ENCODE measurements at places on chromosomes 4 and X.

DNA sequence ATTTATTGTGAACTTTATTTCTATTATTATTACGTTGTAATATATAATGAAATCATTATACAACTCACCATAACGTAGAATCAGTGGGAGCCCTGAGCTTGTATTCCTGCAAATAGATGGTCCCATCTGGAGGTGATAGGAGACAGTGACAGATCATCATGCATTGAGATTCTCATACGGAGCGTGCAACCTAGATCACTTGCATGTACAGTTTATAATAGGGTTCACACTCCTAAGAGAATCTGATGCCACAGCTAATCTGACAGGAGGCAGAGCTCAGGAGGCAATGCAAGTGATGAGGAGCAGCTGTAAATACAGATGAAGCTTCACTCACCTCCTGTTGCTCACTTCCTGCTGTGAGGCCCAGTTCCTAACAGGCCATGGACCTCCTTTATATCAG lies 2170.2 kb downstream of the PCDH7 start:
- DNase-seq: no peak

- no peak for DNase-seq
These were observed 508.5 kb downstream of the MID1IP1 start for GRCh38 chrX:39309721-39310152.

GRCh38 chrX:2479420-2479780 lies 21.4 kb downstream of the DHRSX start:
- no peak for DNase-seq

DNA sequence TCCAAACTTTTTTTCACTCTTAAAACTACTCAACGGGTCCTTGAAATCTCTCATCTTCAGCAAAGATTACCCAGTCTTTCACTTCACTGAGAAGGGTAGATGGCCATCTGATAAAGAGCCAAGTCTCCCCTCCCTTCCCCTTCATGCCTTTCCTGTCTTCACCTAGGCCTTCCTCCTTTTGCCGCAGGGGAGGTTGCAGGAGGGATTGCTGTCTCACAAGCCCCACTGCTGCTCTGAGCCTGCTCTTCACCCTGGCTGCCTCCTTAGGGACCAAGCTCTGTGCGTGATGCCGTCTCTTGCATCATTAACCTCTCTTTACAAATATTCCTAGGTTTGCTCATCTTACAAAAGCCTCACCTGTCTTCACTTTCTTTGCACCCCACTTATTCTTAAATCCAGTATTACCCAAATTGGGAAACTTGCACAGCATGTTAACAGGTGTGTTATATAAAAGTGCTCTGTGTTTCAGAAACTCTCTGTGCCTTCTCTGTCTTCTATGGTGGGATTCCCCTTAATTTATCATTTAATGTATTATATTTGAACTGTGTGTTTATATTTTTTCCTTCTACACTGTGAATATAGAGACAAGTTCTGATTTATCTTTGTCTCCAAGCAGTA lies 3.8 kb downstream of the ZFX start:
- no peak for DNase-seq

DNA sequence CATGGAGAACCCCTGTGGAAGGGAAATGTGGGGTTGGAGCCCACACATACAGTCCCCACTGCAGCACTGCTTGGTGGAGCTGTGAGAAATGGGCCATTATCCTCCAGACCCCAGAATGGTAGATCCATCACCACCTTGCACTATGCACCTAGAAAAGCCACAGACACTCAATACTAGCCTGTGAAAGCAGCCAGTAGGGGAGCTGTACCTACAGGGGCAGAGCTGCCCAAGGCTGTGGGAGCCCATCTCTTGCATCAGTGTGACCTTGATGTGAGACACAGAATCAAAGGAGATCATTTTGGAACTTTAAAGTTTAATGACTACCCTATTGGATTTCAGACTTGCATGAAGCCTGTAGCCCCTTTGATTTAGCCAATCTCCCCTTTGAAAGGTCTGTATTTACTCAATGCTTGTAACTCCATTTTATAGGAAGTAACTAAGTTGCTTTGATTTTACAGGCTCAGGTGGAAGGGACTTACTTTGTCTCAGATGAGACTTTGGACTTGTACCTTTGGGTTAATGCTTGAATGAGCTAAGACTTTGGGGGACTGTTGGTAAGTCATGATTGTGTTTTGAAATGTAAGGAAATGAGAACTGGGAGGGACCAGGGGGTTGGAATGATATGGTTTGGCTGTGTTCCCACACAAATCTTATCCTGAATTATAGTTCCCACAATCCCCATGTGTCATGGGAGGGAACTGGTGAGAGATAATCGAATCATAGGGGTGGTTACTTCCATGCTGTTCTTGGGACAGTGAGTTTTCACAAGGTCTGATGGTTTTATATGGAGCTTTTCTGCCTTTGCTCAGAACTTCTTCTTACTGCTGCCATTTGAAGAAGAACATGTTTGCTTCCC lies 352.6 kb downstream of the INPP4B start:
- no peak for DNase-seq

- DNase-seq: no peak
These were observed 627.5 kb downstream of the PCDH19 start for GRCh38 chrX:99782516-99783040.

- no peak for DNase-seq
These were observed 11.6 kb downstream of the TKTL1 start for GRCh38 chrX:154307202-154307601.

GRCh38 chrX:120251471-120252011 lies 929 bp downstream of the ZBTB33 start:
- DNase-seq: no peak

DNA sequence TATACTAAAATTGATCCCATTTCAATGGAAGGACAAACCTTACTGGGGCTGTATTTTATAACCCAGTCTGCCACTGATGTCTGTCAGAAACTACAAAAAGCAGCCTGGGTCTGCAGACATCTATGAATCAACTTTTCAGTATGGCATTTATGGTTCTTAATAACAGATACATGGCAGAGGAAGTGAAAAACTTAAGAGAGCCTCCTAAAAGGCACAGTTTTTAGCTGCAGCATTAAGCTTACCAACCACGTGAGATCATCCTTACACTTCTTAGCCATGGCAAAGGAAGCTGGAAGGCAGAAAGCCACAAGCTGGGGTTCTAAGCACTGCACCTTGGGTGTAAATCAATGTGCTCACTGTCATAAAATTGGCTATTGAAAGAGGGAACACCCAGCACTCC lies 16.6 kb upstream of the UGT2B17 start:
- DNase-seq: no peak

DNA sequence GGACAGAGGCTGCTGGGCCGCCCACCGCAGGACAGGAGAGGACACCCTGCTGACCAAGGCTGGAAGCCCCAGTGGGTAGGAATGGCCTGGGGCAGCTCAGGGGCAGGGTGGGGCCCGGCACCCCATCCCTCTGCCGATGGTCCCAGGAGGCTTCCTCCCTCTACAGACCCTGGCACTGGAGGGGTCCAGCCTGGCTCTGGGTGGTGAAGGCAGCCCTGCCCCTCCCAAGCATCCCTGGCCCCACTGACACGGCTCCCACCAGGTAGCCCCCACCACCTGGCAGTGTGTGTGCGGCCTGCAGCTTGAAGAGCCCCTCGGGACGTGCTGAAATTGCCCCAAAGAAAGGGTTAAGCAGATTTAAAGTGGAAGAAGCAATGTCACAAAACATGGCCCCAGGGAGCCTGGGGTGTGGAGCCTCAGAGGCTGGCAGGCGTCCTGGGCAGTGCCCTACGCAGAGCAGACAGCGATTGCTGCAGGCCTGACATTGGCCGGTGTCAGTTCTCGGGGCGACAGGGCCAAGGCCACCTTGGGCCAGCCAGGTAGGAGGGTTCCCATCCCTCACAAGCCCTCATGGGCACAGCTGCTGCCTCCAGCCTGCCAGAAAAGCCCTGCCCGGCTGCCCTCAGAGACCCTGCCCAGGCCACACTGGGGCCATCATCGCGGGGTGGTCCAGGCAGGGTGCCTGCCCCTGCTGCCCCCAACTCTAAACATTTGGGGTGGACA lies 80.5 kb downstream of the FAM53A start:
- DNase-seq: no peak

DNA sequence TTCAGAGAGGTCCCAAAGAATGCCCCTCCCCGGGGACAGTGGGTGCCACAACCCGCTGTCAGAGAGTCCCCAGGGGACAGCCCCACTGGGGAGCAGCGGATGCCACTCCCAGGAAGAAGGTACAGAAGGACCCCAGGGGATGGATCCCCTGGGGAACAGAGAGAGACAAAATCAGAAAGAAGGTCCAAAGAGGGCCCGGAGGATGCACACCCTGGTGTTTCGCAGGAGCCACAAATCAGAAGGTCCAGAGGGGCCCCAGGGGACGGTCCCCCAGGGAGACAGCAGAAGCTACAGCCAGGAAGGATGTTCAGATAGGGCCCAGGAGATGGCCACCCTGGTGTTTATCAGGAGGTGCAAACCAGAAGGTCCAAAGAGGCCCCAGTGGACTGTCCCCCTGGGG lies 1.4 kb downstream of the TEX13D start:
- no peak for DNase-seq

GRCh38 chr4:15186149-15186548 lies 183.9 kb downstream of the CPEB2 start:
- no peak for DNase-seq

DNA sequence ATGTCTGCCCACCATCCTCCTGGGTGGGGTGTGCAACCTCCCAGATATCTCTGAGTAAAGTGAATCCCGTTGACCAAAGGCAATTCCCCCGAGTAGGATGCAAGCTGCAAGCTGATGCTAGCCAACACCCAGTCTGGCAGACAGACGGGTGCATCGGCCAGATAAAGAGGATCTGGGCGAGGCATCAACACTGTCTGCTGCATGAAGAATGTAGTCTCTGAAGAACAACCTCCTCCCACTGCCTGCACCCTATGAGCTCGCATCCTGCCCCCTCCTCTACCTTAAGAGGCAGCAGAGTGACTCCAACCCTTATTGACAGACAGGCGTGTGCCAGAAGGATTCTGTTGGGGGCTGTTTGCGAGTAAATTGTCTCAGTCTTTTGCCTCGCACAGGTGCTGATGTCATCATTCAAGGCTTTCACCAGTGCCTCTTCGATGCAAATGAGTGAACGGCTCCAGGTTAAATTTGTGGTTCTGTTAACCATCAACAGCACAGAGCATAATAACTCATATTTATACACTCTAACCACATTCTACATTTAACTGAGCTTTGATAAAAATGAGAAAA lies 546.9 kb downstream of the BCOR start:
- DNase-seq: no peak

DNA sequence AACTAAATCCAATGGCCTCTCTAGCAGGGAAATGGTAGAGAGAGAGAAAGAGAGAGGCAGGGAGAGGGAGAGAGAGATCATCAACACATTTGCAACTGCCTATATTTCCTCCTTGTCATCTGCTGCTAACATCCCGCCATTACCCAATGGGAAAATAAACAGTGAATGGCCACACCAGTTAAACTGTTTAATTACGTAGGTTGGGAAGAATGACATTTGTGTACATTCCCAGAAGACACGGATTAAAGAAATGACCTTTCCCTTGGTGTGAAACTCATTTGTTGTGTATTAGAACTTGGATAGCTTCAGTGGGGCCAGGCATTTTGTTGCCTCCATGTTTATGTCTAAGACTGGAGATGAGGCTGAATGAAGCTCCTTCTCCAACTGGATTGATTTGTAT lies 95.8 kb upstream of the GPC4 start:
- DNase-seq: no peak

DNA sequence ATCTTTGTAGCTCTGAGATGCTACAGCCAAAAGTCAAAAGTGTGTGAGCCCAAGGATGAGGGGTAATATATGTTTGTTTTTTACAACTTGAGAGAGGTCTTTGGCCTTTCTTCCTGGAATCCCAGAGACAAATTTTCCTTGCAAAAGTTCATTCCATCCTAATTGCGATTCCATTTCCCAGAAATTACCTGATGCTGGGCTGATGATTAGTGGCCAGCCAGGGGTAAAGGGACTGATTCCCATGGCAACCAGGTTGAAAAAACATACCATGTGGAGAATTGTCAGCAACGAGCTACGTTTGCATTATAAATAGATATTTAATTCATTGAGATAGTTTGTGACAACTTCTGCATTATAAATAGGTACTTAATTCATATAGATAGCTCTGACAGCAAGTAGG lies 17.8 kb downstream of the IGSF1 start:
- DNase-seq: no peak

DNA sequence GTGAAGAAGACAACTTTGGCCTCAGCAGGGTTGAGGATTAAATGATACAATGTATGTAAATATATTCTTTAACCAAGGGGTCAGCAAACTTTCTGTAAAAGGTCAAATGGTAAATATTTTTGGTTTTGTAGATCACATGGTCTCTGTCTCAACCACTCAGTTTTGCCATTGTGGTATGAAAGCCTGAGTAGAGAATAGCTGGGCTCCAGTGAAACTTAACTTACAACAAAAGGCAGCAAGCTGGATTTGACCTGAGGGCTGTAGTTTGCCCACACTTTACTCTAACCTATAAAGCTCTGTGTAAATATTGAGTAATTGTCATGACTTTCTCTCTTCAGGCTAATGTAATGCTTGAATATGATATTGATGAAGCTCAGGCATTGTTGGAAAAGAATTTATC lies 19.6 kb downstream of the VBP1 start:
- no peak for DNase-seq

- no peak for DNase-seq
These were observed 269.7 kb upstream of the LCORL start for GRCh38 chr4:18291256-18291655.

- DNase-seq: no peak
These were observed 116.3 kb downstream of the STOX2 start for GRCh38 chr4:184021389-184021788.

- no peak for DNase-seq
These were observed 117.7 kb downstream of the RELL1 start for GRCh38 chr4:37568489-37568888.

GRCh38 chr4:59339631-59340030 lies 1860.5 kb upstream of the ADGRL3 start:
- no peak for DNase-seq

DNA sequence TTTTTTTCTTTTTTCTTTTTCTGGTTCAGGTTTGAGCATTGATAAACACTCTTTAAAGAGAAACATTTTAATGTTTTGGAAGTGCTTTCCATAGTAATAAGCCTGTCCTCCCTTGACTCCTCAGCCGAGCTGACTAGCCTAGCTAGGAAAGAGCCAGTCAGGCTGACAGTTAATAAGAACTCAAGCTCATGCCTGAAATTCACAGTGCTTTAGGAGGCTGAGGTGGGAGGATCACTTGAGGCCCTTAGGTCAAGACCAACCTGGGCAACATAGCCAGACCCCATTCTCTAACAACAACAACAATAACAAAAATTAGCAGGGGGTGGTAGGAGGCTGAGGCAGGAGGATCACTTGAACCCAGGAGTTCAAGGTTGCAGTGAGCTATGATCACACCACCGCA lies 53.4 kb upstream of the ZCCHC13 start:
- DNase-seq: no peak

GRCh38 chr4:175953960-175954521 lies 111.6 kb upstream of the WDR17 start:
- no peak for DNase-seq

GRCh38 chr4:4618847-4619246 lies 77.0 kb upstream of the STX18 start:
- no peak for DNase-seq

- DNase-seq: no peak
These were observed 29.6 kb upstream of the CHRNA9 start for GRCh38 chr4:40305328-40306170.

- DNase-seq: no peak
These were observed 93.8 kb upstream of the CLCN4 start for GRCh38 chrX:10062980-10063379.

- DNase-seq: no peak
These were observed 2201.6 kb upstream of the TENM3 start for GRCh38 chr4:180041576-180041975.

GRCh38 chr4:109319684-109320083 lies 17.2 kb upstream of the COL25A1 start:
- no peak for DNase-seq

GRCh38 chrX:38882894-38883626 lies 81.8 kb downstream of the MID1IP1 start:
- DNase-seq: no peak

All from stimulated activated CD8-positive, alpha-beta memory T cell treated with anti-CD3 and anti-CD28 coated beads, Interleukin-2, amount 100 ng/mL, for 1 hour (primary cell).